Neural progenitor cell (in vitro differentiated cells): ENCODE measurements at places on chromosomes 13 and 19.

DNA sequence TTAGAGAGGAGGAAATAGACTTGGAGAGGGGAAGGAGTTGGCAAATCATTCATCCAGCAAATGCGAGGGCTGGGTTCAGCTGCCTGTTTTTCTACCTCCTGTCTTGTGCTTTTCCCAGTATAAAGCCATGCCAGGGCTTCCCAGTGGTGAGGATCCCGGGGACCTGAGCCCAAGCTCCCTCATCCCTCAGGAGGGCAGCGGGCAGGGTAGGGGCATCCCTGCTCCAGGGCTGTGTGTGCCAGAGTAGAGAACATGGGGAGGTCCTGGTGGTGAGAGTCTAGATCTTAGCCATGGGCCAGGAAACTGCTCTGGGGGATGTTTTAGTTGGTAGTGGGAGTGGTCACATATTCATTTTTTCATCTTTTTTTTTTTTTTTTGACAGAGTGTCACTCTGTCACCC lies 43.6 kb downstream of the GPR12 start:
- H3K27me3 ChIP-seq: no peaks in the 10 kb centered on the region
- no peaks in the 10 kb centered on the region for H3K36me3 ChIP-seq
- no peak overlapping the region for H3K27ac ChIP-seq
- H3K4me3 ChIP-seq: no peak overlapping the region

DNA sequence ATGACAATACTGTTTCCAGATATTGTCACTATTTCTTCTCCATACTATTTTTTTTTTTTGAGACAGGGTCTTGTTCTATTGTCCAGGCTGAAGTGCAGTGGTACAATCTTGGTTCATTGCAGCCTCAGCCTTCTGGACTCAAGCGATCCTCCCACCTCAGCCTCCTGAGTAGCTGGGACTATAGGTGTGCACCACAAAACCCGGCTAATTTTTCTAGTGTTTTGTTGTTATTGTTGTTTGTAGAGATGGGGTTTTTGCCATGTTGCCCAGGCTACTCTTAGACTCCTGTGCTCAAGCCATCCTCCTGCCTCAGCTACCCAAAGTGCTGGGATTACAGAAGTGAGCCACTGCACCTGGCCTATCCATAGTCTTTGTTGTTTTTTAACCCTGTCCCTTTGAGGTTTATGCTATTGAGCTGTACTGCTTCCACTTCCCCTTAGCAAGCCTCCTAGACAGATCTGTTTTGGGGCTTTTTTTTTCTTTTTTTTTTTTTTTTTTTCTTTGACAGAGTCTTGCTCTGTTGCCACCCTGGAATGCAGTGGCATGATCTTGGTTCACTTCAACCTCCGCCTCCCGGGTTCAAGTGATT lies 27.6 kb upstream of the MAP3K10 start:
- H3K4me3 ChIP-seq: no peak overlapping the region
- no peak overlapping the region for H3K27ac ChIP-seq
- no peak for DNase-seq
- no peaks in the 10 kb centered on the region for H3K4me1 ChIP-seq

- peaks cover 4% of the 10 kb centered on the region for H3K4me1 ChIP-seq
- H3K27me3 ChIP-seq: no peaks in the 10 kb centered on the region
- no peaks in the 10 kb centered on the region for H3K36me3 ChIP-seq
- no peak overlapping the region for H3K4me3 ChIP-seq
Measured at GRCh38 chr19:48539503-48540096, 12.4 kb upstream of the SULT2B1 start.

- no peak for DNase-seq
- H3K4me1 ChIP-seq: peaks cover 17% of the 10 kb centered on the region
- H3K27me3 ChIP-seq: no peaks in the 10 kb centered on the region
- H3K27ac ChIP-seq: no peak overlapping the region
Measured at GRCh38 chr13:91155512-91156114, 191.9 kb upstream of the MIR17HG start.

DNA sequence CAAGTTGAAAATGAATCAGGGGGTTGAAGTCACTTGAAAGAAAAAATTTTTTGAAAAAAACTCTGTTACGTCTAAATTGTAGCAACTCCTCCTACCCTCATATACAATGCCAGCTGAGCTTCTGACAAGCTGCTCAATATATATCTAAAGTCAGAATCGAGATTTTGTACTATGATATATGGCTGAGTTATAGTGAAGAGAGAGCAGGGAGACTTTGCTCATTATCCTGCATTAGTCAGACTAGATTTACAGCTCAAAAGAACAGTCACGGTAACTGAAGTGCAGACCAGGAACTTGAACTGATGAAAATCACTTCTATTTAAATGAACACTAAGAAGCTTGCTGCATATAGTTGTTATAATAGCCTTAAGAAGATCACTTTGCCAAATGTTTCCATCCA lies 153.1 kb downstream of the LACC1 start:
- peaks cover 4% of the 10 kb centered on the region for H3K4me1 ChIP-seq
- no peaks in the 10 kb centered on the region for H3K27me3 ChIP-seq
- H3K4me3 ChIP-seq: no peak overlapping the region
- H3K27ac ChIP-seq: no peak overlapping the region
